Stimulated activated CD8-positive, alpha-beta memory T cell treated with anti-CD3 and anti-CD28 coated beads, Interleukin-2, amount 100 ng/mL, for 1 hour (primary cell): ENCODE measurements at places on chromosomes 11 and 22.

- DNase-seq = no peak
Measured at GRCh38 chr22:45064313-45065278, 54.8 kb upstream of the PHF21B start.

GRCh38 chr11:134632347-134633119 lies 220.5 kb upstream of the B3GAT1 start:
- no peak for DNase-seq

DNA sequence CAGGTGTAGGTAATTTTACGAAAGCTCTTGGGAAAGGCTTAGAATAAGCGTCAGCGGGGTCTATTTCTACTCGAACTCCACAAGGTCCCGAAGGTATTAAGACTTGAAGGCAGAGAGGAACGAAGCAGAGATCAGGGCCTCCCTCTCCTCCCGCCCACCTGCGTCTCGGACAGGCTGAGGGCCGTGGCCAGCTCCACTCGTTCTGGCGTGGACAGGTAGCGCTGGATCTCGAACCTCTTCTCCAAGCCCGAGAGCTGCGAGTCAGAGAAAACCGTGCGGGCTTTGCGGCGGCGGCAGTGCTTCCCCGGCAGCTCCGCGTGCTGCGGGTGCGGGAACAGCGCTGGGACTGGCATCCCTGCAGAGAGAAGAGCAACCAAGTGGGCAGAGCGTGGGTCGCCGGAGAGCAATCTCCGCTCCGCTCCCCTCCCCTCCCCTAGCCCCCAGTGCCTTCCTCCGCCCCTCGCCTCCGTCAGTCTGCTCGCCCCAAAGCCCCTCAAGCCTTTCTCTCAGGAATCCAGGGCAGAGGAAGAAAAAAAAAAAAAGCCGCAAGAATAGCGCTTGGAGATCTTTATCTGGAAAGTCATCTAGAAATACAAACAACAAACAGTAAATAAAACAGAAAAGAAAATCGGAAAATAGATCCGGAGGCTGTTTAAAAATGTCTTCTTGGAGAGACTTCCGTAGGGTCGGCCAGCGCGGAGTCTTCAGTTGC lies 2.4 kb downstream of the BSX start:
- DNase-seq = no peak

- DNase-seq = no peak
Measured at GRCh38 chr11:17918049-17918605, 94.7 kb downstream of the SERGEF start.
